ENCODE measurements at places on chromosomes 11 and 22.

DNA sequence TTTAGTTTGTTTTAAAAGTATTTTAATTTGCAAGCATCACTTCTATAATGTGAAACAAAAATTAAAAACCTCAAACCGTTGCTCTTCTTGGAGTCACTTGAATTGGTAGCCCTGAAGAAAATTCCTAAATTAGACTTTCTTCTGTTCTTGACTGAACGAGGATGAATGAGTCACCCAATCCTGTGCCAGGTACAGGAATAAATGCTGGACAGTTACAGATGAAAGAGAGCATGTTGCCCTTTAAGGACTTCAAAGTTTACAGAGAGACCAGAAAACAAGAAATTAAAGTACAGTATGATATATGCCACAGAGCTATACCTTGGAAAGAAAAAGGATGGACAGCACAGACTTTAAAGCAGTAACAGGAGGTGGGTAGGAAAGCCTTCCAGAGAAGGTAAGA, 41.3 kb upstream of the CXCR5 start:
- DNase-seq = no peak

- no peak for DNase-seq
Measured at GRCh38 chr11:35302398-35302797, 117.0 kb downstream of the SLC1A2 start.

- no peak for DNase-seq
Measured at GRCh38 chr22:43262990-43263644, 76.2 kb upstream of the TTLL12 start.

GRCh38 chr11:19843079-19843478, 130.4 kb downstream of the NAV2 start:
- DNase-seq = no peak

- DNase-seq = peak; percentile 90
Measured at GRCh38 chr22:50314455-50315288, 7.2 kb upstream of the PLXNB2 start.
